Sciatic nerve (tissue), 2 donors: ENCODE measurements at places on chromosomes 2 and 18. TPM values are rescaled to one million over a fixed set of nuclear protein-coding genes. Genes with fewer than 3 reads are reported as not detected.

The FSHR gene
- total RNA-seq = not detected

The TANC1 gene
- 50.3 TPM for total RNA-seq

The POLR1B gene
- 18.1 TPM for total RNA-seq

The GATA6 gene
- 5.3 TPM for total RNA-seq

The DOCK10 gene
- 50.7 TPM for total RNA-seq

The OSR1 gene
- total RNA-seq = 11.6 TPM

The AGXT gene
- not detected for total RNA-seq
